ENCODE measurements at places on chromosomes 5 and 9. TPM values are rescaled to one million over a fixed set of nuclear protein-coding genes. Genes with fewer than 3 reads are reported as not detected.

The ADAMTS16 gene
- 5.3 TPM for total RNA-seq

The SFXN1 gene
- total RNA-seq: 22.7 TPM

The SEMA6A gene
- total RNA-seq: 25.0 TPM

GRCh38 chr9:113503613-113504211 lies 40.2 kb downstream of the RGS3 start:
- peak overlapping the region; percentile 61 for H3K27ac ChIP-seq
- no peaks in the 10 kb centered on the region for H3K4me1 ChIP-seq
- H3K36me3 ChIP-seq: peaks cover 7% of the 10 kb centered on the region
- no peak for DNase-seq
- H3K4me3 ChIP-seq: no peak overlapping the region

DNA sequence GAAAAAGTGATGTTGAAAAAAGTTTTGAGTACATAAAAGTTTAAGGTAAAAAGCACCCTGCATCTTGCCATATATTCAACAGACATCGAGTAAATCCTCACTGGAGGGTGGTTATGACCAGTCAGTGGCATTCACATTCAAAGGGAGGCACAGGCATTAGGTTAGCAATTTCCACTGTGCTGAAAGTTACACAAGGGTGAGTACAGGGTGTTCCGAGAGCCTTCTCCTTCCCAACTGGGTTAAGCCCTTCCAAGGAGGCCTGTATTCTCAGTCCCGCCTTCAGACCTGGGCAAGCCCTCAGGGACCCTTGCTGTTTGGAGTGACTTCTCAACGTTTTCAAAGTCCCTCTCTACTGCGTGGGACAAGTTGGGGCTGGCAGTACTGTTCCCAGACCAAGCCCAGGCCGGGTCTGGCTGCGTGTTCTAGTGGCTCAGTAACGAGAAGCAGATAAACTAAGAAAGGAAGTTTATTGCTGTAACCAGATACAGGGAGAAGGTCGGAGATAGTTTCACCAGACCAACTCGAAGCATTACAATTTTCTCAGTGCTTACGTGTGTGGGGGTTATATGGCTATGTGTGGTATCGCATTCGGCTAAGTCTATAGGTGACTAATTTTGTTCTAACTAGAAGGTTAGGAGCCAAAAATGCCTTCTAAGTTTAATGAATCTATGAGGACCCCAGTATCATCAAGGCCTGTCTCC lies 13.0 kb upstream of the SETX start:
- DNase-seq: no peak
- no peaks in the 10 kb centered on the region for H3K36me3 ChIP-seq
- no peaks in the 10 kb centered on the region for H3K27me3 ChIP-seq

- H3K27ac ChIP-seq: no peak overlapping the region
- no peak overlapping the region for H3K4me3 ChIP-seq
- H3K4me1 ChIP-seq: no peaks in the 10 kb centered on the region
- H3K27me3 ChIP-seq: no peaks in the 10 kb centered on the region
- H3K36me3 ChIP-seq: no peaks in the 10 kb centered on the region
These were observed 20.0 kb downstream of the RNF44 start for GRCh38 chr5:176517053-176517661.

GRCh38 chr9:72188232-72188631 lies 39.0 kb downstream of the GDA start:
- no peak overlapping the region for H3K4me3 ChIP-seq
- no peaks in the 10 kb centered on the region for H3K27me3 ChIP-seq
- H3K4me1 ChIP-seq: no peaks in the 10 kb centered on the region
- H3K27ac ChIP-seq: no peak overlapping the region
- no peak for DNase-seq

DNA sequence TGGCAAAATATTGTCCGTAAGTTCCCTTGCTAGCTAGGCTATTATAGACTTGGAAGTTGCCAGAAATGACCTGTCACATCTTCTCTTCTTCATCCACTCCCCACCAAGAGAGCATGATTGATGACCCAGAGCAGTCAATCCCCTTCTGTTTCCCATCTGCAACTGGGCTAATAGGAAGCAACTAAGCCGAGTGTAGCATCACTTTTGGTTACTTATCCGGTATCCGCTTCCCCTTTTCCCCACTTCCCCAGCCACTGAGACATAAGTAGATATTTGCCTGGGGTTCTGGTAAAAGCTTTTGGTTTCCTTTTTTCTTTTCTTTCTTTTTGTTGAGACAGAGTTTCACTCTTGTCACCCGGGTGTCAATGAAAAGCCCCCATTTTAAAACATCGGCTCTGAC lies 29.4 kb upstream of the LIFR start:
- H3K36me3 ChIP-seq: no peaks in the 10 kb centered on the region
- DNase-seq: no peak
- no peaks in the 10 kb centered on the region for H3K4me1 ChIP-seq
- H3K27ac ChIP-seq: no peak overlapping the region
- no peak overlapping the region for H3K4me3 ChIP-seq
- H3K27me3 ChIP-seq: no peaks in the 10 kb centered on the region

DNA sequence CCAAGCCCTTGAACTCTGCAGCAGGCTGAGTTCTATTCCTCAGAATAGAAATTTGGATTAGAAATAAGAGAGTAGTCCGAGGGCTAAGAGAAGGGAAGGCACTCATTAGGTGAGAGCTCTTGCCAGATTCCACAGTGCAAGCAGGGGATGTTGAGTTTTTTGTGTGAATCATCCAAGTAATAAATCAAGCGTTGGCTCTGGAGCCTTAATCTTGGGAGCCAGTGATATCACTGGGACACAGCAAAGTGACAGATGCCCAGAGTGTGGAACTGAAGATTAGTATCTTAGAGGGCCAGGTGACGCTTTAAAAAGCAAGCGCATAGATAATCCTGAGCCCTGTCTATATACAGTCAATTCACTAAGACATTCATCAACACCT lies 60.3 kb downstream of the FOXD1 start:
- H3K27ac ChIP-seq: no peak overlapping the region
- no peak for DNase-seq
- H3K4me3 ChIP-seq: no peak overlapping the region
- H3K27me3 ChIP-seq: no peaks in the 10 kb centered on the region
- H3K4me1 ChIP-seq: peaks cover 12% of the 10 kb centered on the region
- no peaks in the 10 kb centered on the region for H3K36me3 ChIP-seq

GRCh38 chr5:15731699-15732098 lies 231.7 kb downstream of the FBXL7 start:
- no peak for DNase-seq
- H3K4me1 ChIP-seq: peaks cover 12% of the 10 kb centered on the region
- H3K4me3 ChIP-seq: no peak overlapping the region
- no peak overlapping the region for H3K27ac ChIP-seq
- no peaks in the 10 kb centered on the region for H3K27me3 ChIP-seq

GRCh38 chr9:136679431-136679941 lies 7.8 kb downstream of the AGPAT2 start:
- DNase-seq: peak; percentile 81
- peaks cover 11% of the 10 kb centered on the region for H3K36me3 ChIP-seq
- no peaks in the 10 kb centered on the region for H3K27me3 ChIP-seq
- H3K4me1 ChIP-seq: no peaks in the 10 kb centered on the region

GRCh38 chr9:121676926-121677325 lies 25.5 kb downstream of the DAB2IP start:
- no peaks in the 10 kb centered on the region for H3K27me3 ChIP-seq
- DNase-seq: no peak
- H3K36me3 ChIP-seq: peaks cover 35% of the 10 kb centered on the region

DNA sequence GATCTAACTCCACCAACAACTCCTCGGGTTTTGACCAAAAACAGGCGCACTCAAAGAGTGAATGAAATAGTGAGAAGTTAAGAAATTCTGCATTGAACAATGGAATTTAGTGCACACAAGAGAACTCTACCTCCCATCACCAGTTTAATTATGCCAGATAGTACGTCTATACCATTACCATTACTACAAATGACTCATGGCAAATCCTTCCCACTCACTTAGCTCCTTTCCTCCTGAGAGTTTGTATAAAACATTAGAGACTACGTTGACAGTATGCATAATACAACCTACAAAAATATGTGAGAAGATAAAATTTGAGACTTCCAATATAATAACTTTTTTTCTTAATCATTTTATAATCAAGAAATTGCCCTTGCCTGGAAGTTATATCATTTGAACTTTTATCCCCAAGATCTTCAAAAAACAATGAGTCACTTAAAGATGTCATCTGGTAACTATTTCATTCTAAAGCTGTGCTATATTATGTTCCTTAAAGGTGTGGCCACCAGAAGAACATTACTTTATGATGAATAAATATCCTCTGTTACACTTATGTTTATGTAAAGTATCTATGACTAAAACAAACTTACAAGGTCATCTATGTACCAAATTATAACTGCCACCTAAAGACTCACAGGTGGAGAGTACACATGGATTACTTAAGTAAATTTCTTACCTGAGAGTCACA lies 297.9 kb upstream of the PTGER4 start:
- no peaks in the 10 kb centered on the region for H3K4me1 ChIP-seq
- H3K27me3 ChIP-seq: no peaks in the 10 kb centered on the region
- no peak overlapping the region for H3K27ac ChIP-seq
- H3K36me3 ChIP-seq: no peaks in the 10 kb centered on the region

- no peak overlapping the region for H3K4me3 ChIP-seq
- no peak for DNase-seq
- H3K4me1 ChIP-seq: no peaks in the 10 kb centered on the region
- H3K36me3 ChIP-seq: no peaks in the 10 kb centered on the region
- H3K27me3 ChIP-seq: no peaks in the 10 kb centered on the region
- no peak overlapping the region for H3K27ac ChIP-seq
These were observed 31.7 kb downstream of the UBE2QL1 start for GRCh38 chr5:6480133-6481051.

All from sigmoid colon (tissue), 7 donors.